Left hindlimb (tissue), 1 donor: ENCODE measurements at places on chromosomes 7 and 10.
A peak's percentile ranks its signal among the peaks of the same experiment; 100 is the strongest.

DNA sequence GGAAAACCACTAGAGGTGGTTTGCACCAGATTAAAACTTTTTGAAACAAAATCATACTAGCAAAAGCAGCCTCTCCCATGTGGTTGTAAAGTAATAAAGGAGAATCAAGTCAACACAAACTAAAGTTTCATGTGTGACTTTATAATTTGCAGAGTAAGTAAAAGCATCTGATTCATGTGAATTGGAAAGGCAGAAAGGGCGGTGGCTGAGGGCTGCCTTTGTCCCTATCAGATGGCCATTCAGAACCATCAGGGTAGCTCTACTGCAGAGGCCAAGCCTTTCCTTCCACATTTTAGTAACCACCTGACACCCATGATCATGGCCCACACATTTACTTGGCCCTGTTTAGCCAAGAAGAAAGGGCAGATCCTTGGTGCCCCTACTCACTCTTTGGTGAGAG is 15.7 kb downstream of the WNT16 start:
- no peak for DNase-seq

DNA sequence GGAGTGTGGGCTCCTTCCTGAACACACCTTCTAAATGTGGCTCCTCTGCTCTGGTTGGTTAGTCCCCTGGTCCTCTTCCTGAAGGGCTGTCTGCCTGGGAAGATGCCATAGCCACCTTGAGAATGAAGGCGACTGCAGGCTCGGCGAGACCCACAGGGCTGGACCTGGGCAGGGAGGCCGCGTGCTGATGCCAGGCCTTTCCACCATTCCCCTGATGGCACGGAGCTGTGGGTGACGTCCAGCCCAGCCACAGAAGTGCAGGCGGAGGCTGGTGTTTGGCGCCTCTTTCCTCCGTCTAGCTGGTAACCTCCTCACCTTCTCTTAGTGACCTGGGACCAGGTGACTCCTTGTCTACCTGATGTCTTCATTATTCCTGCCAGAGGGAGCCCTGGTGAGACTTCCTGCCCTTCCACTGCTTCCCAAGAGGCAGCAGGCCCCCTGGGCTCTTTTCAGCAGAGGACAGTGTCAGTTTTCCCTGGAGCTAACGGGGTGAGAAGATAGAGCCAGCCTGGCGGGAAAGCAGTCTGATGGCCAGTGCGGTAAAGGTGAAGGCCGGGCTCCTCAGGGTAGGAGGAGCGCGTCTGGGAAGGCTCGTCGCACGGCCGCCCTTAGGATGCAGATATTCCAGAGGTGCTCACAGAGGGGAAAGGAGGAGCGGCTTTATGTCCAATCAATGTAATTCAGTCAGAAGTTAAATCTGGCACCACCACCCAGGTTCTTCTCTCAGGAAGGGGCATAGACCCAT is 34.9 kb downstream of the GBX1 start:
- DNase-seq, result peak; percentile 21

DNA sequence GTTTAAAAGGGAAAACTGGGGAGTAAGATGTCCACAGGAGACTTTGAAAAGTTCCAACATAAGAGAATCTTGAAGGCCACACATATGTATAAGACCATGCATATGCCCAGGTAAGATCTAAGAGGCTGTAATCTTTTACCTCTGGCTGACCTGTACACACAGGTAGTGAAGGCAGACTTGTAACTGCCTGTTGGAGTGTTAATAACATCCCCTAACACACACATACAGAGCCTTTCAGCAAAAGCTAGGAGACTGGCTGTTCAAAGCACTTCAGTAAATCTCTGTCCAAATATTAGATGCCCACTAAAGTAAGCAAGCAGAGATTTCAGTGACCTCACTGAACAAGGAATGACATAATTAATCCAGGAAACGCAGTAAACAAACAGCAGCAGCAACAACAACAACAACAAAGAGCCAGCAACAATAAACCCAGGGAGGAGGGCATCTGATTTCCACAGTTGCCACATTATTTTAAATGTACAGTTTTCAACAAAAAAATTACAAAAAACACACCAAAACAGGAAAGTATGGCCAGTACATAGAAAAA is 15.0 kb downstream of the CYP51A1 start:
- no peak for DNase-seq

DNA sequence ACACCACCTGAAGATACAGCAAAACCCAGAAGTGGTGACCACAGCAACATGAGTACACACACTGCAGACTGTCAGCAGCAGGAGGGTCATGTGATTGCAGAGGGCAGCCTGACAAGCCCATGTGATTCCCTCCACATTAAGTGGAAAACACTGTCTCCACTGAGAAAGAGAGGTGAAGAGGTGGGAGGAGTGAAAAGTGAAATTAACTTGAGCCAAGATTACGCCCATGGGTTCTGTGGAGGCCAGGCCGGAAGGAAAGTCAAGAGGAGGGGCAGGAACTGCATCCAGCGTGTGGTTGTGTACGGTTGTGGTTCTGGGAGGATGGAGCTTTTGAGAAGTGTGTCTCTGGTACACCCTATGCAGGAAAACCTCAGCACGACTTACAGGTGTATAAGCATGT is 138.5 kb downstream of the PLXNA4 start:
- peak; percentile 41 for DNase-seq

- DNase-seq, result no peak
These were observed 6.6 kb downstream of the ADRA2A start for GRCh38 chr10:111083222-111084095.

- no peak for DNase-seq
These were observed 82.2 kb downstream of the SEMA3D start for GRCh38 chr7:85104432-85105205.

DNA sequence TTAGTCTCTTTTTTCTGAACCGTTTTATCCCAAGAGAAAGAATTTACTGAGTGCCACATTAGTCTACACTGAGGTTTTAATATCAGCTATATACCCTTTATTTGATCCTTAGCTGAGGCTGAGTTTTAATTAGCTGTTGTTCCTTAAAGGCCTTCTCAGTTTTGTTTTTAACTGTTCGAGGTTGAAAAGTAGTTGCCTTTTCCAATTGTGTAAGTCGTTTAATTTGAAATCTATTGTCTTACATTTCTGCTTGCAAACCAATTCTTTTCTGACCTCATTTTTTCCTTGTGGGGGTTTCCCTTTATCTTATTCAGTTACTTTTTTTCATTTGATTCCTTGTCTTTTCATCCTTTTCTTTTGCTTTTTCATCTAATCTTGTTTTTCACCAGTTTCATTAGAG is 30.8 kb downstream of the UMAD1 start:
- DNase-seq, result no peak

DNA sequence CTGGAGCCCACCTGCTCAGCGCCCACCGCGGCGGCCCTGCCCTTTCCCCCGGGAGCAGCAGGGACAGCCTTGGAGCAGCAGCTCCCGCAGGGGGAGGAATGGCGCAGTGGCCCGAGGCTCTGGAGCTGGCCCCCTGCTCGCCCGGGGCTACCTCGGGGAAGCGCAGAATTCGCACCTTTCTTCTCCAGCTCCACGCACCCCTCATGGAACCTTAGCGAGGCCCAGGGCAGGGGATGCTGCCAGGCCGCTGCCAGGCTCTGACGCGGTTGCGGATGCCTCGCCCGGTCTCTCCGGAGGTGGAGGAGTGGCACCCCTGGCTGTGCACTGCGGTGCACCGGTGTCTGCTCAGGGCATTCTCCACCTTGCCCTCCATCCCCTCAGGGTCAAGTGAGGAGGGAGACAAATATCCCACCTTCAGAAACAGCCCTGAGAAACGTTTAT is 84.9 kb upstream of the MKI67 start:
- no peak for DNase-seq

DNA sequence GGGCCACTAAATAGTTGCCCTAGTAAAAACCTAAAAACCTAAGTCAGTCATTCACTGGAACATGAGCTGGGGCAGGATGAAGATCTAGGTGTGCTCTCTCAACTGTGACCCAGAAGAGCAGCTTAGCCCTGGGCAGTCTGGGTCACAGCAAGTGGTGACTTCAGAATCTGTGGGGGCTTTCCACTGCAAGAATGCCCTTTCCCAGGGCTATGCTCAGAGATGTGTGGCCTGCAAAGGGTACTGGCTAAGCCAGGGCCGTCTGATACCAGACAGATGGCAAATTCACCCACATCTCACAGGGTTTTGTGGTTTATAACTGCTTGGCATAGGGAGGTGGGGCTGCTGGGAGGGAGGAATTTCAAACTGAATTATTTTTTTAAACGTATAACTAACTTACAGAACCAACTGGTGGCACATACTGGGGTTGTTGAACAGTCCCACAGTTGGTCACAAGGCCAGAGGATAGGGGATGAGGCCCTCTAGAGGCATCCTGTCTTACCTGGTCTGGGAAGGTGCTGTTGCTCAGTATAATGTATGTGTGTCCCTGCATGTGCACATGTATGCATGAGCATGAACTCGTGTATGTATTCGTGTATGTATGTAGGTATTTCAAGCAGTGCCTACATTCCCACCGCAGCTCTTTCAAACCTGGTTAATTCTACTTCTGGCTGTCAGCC is 63.2 kb downstream of the PRPF18 start:
- DNase-seq, result no peak

DNA sequence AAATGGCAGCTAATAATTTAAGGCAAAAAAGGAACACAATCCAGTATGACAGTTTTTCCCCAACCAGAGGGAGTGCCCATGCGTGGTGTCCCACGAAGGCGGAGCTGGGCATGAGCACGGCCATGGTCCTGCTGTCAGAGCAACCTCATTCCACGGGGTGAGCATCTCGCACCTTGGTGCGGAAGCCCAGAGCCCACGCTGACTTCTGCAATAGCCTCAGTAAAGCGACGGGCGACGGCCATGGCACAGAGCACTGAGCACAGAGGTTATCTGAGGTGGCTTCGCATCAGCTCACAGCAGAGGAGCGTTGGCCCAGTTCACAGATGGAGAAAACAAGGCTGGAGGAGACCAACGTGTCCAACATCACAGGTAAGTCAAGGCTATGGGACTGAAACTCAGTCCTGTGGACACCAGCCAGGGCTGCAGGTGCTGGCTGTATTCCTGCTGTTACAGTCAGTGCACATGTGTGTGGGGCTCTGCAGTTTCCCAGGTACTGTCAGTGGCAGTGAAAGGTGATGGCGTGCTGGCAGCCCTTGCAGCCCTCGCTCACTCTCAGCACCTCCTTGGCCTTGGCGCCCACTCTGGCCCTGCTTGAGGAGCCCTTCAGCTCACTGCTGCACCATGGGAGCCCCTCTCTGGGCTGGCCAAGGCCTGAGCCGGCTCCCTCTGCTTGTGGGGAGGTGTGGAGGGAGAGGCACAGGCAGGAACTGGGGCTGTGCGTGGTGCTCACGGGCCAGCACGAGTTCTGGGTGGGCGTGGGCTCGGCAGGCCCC is 525.6 kb downstream of the PTPRN2 start:
- no peak for DNase-seq

DNA sequence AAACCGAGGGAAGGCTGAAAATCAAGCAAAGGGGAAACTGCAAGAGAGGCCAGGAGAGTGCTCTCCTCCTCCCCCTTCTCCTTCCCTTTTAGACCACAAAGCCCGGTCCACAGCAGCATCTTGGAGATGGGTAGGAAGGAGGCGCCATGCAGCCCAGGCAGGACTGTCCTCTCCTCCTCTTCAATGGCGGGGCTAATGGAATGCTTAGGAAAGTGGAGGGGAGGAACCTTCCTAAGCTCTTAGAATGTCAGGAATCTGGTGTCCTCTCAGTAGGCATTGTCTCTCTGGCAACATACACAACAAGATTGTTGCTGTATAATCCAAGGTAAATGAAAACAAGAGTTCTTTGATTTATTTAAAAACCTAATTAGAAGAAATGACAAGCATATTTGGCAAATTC is 185.1 kb downstream of the DGKI start:
- DNase-seq, result no peak

DNA sequence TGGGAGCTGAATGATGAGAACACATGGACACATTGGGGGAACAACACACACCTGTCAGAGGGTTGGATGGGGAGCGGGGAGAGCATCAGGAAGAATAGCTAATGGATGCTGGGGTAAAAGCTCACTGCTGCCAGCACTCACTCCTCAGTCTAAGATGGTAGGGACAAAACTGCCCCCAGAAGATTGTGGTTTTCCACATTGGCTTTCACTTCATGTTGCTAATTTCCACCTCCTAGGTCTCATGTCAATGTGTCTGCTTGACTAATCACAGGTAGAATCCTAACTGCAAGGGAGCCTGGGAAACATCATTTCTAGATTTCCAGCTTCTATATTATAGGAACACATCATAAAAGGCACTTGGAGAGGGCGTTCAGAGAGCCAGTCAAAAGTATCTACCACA is 22.6 kb downstream of the APBB1IP start:
- DNase-seq, result no peak

GRCh38 chr7:93894426-93894825 is 3.9 kb upstream of the TFPI2 start:
- DNase-seq, result no peak

- DNase-seq, result no peak
These were observed 7.0 kb downstream of the ALOX5 start for GRCh38 chr10:45380903-45381620.

GRCh38 chr10:69049566-69049961 is 38.3 kb upstream of the SRGN start:
- DNase-seq, result no peak

- no peak for DNase-seq
These were observed 1.5 kb downstream of the RET start for GRCh38 chr10:43078175-43078985.

DNA sequence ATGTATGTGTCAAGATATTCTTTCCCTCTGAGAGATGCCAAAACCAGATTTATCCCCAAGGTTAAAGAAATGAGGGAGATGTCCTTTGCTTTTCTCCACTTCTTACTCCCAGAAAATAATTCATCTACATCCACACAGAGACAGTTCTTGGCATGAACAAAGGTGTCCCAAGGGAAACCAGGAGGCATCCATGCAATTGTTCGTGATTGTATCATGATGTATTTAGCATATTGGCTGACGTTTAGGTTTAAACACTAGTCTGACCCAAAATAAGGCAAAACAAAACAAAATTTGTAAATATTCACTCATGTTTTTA is 223.9 kb downstream of the C7orf25 start:
- no peak for DNase-seq

DNA sequence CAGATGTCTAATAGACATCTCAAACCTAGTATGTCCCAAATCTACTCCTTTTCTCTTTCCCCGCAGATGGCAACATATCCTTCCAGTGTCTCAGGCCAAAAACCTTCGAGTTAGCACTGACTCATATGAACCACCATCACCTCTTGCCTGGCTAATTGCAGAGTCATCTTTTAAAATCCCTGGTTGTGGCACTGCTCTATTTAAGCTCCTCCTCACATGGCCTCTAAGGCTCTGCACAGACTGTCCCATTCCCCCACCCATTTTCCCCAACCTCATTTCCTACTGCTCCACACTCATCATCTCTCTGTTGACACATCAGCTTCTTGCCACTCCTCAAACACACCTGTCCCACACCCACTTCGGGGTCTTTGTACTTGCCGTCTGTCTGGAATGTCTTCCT is 16.8 kb upstream of the HBP1 start:
- no peak for DNase-seq

DNA sequence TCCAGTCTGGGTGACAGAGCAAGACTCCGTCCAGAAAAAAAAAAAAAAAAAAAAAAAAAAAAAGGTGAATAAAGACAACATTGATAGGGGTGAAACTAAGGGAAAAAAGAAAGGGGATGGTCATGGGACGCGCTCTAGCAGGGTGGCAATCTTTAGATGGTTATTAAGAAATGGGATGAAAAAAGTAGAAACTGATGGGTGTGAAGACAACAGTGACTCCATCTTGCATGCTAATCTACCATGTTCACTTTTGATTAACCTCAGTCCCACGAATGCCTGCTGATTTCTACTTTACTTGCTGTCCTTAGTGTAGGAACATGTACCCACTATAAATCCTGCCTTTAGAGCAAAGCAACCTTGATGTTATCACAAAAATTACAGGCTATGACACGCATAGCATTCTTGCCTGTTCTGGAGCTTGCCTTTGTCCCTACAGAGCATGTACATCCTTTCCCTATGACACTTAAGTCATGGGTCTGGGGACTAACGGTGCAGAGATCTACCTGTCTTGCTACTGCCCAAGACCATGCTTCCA is 38.5 kb downstream of the P4HA1 start:
- DNase-seq, result no peak
